ENCODE measurements at places on chromosomes 2 and 18.

DNA sequence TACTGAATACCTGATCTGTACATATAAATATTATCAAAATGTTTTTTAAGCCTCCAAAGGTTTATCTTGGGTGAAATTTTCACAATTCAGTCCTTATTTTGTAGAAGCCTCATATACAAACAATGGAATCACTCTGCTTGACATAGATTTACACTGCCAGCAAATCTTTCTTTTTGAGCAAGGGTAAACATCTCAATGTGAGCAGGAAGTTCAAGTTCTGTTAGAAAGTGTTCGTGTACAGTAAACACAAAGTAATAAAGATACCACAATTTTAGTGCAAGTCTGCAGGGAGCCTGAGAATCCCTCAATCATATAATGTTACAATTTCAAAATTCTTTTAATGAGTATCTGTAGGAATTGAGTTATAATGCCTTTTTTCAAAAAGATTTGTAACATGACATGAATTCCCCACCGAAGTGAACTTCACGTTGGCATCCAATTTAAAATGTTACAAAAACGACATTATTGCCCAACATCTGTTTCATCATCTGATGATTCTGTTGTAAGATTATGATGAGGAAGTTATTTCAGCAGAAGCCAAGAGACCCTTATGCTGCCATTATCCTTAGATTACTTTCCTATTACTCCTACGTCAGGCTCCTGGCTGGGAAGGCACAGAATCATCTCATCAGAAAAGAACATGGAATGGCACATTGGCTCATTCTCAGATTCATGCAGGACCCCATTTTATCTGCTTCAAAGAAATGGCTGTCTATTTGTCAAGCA is 283.9 kb upstream of the ACVR2A start:
- no peak for DNase-seq

DNA sequence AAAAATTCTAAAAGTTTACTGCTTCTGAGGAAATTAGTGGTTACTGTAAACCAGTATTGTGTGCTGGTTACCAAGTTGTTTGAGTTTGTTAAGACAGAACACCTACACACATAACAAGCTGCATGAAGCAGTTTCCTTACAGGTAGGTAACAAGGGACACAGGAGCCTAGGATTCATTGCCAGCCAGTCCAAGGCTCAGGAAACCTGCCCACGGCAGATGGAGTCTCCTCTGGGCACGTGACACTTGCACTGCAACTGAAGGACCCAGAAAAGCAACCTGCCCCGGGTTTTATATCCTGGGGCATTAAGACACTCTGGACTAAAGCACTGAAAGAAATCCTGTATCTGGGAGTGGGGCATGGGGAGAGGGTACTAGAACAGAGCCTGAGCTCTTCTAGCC is 639.3 kb downstream of the ADCYAP1 start:
- no peak for DNase-seq

DNA sequence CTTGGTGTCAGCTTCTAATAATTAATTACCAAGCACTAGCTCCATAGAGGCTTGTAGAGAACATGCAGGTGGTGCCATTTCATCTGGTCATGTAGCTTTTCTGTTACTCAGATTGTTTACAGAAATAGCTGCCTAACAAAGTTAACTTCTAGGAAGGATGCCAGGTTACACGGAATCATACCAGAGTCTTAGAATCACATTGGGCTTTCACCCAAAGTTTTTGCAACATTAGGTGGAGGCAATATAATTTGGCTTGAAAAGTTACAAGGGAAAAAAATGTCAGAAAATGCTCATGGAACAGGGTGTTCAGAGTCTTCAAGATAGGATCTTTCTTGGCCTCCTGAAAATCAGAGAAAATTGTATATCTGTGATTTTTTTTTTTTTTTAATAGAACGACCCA is 135.6 kb downstream of the ARHGAP15 start:
- no peak for DNase-seq

GRCh38 chr2:44120428-44120827 is 48.2 kb upstream of the PPM1B start:
- no peak for DNase-seq

DNA sequence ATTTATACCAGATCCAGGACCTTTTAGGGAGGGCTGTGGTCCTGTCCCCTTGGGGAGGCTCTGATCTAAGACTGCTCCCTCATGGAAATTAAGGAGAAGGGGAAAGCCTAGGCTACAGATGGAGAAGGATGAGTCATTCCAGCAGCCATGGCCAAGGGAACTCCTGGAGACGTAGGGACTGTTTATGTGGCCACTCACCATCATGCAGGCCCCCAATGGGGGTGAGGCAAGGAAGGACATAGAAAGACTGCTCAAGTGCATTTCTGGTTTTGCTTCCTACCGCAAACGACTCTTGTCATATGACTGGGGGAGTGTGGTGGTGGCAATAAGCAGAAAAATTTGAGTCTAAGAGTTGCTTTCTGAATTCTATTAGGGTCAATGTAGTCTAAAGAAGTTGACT is 54.0 kb upstream of the CYP1B1 start:
- DNase-seq = no peak

GRCh38 chr18:43917520-43917919 is 640.2 kb upstream of the SYT4 start:
- no peak for DNase-seq

GRCh38 chr18:9731380-9731779 is 23.3 kb downstream of the RAB31 start:
- no peak for DNase-seq

- DNase-seq = no peak
Observed at GRCh38 chr2:155145758-155146229, 447.3 kb downstream of the KCNJ3 start.

- no peak for DNase-seq
Observed at GRCh38 chr2:3284657-3285630, 92.7 kb downstream of the EIPR1 start.

DNA sequence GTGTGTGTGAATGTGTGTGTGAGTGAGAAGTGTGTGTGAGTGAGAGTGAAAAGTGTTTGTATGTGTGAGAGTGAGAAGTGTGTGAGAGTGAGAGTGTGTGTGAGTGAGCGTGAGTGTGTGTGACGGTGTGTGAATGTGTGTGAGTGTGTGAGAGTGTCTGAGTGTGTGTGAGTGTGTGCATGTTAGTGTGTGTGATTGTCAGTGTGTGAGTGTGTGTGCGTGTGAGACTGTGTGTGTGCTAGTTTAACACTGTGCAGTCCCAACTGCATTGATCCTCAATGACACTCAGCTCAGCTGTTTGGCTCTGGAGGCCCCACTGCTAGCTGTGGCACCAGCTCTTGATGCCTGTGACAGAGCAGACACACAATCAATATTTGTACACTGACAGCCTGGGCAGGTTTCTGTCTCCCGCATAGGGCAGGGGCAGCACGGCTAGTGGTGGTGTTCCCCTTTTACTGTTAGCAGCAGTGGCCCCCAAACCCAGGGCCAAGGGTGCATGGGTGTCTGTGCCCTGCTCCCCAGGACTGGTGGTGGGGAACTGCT is 135.0 kb downstream of the INHBB start:
- DNase-seq = no peak

- DNase-seq = no peak
Observed at GRCh38 chr2:119190321-119191111, 32.0 kb upstream of the C1QL2 start.

GRCh38 chr18:47929681-47930198 is 719 bp downstream of the SMAD2 start:
- DNase-seq = no peak

GRCh38 chr2:48265169-48266030 is 264.6 kb upstream of the STON1 start:
- DNase-seq = no peak

- no peak for DNase-seq
Observed at GRCh38 chr2:144701259-144701658, 181.3 kb upstream of the ZEB2 start.

- DNase-seq = no peak
Observed at GRCh38 chr2:83584672-83585071, 874.4 kb downstream of the SUCLG1 start.

GRCh38 chr2:120548627-120549608 is 186.8 kb upstream of the GLI2 start:
- no peak for DNase-seq

DNA sequence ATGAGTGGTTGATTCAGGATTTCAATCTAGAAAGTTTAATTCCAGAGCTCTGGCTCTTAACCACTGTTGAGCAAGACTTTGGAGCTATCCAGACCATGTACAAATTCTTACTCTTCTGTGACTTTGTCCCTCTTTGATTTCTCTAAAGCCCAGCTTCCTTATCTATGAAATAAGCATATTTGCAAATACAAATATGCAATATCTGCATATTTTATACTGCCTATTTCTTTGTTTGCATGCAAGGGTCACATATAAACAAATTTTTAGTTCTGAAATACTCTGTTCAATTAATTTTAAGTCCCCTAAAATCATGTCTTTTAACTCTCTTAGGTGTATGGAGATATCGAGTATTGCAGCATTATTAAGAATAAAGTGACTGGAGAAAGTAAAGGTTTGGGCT is 5.5 kb downstream of the RBM45 start:
- DNase-seq = no peak

DNA sequence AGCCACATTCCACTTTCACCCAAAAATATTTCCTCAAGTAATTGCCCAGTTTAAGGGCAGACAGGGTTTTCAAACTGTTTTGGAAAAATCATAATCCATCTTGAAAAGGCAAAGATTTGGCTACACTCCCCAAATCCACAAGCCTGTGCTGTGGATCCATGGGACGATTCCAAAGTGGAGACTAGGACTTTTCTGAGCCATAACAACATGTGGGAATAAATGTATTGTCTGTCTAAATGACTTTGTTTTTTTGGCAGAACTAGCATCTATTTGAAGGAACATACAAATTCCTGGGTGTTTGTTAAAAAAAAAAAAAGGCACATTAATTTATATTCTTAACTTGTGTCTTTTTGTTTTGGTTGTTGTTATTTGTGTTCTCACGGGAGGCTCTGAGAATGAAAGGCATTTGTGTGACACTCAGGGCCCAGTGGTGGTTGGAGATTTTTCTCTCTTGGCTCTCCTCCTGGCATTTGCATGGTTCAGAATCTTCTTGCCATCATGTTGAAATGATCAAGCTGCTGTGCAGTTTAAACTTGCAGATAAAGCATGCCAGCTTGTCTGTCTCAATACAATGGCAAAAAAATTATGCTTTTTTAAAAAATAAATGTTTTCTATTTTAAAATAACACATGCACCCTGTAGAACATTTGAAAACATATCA is 277.4 kb downstream of the EN1 start:
- DNase-seq = no peak

DNA sequence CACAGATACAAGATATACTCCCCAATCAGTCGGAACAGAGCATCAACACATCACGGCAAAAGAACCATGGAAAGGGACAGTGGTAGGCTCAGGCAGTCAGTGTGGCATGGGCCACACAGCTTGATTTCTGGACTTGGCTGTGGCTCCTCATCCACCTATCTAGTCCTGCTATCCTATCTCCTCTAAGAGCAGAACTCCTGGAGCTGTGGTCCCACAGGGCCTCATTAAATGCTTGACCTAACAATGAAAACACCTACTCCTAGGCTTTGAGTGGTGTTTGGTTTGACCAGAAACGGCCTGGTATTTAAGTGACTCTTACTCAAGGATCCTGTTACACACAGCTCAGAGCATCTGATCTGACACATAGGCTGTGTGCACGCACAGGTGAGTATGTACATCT is 33.6 kb upstream of the SMAD2 start:
- DNase-seq = no peak

GRCh38 chr2:97653473-97653872 is 7.6 kb downstream of the COX5B start:
- DNase-seq = no peak

DNA sequence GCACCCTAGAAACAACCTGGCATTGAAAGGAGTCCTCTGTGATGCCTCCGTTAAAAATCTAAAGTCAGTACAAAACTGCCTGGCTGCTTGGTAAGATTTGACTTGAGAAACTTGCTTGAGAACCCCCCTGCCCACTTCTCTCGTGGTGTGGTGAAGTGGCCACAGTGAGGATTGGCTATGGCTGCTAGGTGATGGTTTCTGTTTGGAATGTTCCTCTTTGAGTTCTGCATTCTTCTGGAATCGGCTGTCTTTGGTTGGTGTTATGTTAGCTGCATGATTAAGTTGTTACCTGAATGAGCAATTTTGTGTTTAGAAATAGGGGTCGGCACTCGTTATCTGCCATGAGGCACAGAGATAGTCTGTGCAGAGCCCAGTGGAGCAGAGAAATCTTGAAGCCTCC is 21.7 kb upstream of the SAG start:
- DNase-seq = no peak

GRCh38 chr2:238420878-238421694 is 5.6 kb upstream of the ASB1 start:
- no peak for DNase-seq

GRCh38 chr2:143742581-143742980 is 613.4 kb downstream of the ARHGAP15 start:
- no peak for DNase-seq

DNA sequence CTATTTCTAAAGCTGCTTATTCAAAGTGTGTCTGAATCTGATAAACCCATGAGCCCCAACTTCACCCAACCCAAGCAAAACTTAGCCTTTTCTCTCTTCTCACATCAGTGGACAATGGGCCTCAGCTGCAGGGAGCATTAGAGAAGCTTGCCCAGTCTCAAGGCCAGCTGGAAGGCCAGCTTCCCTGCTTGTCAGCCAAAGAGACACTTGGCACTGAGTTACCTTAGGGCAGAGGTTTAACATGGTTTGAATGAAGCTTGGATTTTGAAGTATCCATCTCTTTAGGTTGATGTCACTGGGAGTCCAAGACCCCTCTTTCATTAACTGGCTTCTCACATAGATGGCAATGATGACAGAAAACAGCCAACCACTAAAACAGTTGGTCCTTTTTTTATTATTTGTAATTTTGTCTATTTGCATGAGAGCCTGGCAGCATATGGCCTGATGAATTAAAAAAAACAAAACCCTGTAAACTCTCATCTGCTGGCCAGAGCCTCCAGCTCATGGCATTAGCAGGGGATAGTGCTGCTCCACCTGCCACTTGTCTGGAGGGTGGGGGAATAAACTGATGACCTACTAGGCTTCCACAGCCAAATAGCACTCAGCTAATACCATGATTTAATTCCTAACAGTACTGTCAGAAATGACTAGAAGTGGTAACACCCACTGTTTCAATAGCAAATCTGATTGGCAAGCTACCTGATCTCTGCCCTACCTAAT is 137.0 kb downstream of the UBE2E3 start:
- DNase-seq = no peak

DNA sequence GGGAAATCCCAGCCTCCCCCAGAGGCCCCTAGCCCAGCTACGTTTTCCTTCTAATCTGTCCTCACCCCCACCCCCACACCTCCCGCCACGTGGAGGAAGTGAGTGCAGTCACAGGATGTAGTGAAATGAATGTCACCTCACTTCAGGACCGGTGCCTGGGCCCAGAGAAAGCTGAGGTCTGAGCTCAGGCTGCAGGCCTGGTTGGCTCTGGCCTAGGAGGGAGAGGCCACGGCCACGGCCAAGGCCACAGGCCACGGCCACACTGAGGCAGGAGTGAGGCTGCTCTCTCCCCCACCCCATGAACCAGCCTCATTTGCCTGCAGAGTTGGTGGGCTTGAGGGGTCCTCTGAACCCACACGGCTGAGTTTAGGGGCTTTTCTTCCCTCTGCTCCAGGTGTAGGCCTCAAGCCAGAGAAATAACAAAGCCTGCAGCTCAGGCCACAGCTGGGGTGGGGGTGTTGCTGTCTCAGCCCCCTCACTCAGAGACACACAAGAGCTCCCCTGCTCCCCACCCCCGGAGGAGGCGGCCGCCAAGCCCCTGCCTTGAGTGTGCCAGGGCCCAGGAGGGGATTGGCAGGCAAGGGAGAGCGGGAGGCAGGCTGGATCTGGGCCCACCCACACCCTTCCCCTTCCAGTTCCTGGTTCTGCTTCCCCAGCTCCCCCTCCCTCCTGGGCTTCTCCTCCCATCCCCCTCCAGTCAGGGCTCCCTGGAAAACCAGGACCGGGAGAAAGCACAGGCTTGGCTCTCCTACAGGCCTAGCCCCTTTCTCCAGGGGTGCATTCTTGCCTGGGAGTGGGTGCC is 27.0 kb downstream of the DNMT3A start:
- DNase-seq = no peak
